Keratinocyte (primary cell): ENCODE measurements at places on chromosomes 4 and X.

- no peaks in the 10 kb centered on the region for H3K27me3 ChIP-seq
- H3K27ac ChIP-seq, result no peak overlapping the region
Measured at GRCh38 chr4:76758290-76758882, 139.6 kb downstream of the SOWAHB start.

GRCh38 chr4:140635606-140636005 lies 66.8 kb upstream of the UCP1 start:
- peaks cover 8% of the 10 kb centered on the region for H3K4me1 ChIP-seq
- H3K27ac ChIP-seq, result no peak overlapping the region
- no peaks in the 10 kb centered on the region for H3K27me3 ChIP-seq
- H3K36me3 ChIP-seq, result peaks cover 4% of the 10 kb centered on the region
- no peak overlapping the region for H3K4me3 ChIP-seq

DNA sequence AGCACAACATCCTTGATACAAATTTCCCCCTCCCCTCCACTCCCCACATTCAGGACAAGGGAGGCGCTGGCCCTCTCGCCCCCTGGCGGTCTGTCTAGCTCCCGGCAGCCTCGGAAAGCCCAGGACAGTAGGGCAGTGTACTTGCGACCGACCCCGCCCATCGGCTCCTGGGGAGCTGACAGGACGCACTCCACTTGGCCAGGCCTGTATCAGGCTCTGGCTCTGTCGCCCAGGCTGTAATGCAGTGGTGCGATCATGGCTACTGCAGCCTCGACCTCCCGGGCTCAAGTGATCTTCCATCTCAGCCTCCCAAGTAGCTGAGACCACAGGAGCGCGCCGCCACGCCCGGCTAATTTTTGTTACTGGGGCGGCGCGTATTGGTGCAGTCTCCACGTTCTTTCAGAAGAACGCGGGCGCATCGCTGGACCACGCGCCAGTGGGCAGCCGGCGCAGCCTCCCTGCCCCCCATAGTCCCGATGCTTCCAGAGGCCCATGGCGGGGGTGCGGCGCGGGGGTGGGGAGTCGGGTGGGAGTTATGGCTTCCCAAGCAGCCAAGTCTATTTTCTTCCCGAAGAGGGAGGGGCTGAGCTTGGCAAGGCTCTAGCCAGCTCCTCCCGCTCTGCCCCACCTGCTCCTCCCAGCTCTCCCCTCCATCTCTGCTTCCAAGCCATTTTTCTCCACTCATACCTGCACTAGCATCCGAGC lies 7.8 kb upstream of the AKAP14 start:
- DNase-seq, result no peak
- H3K4me1 ChIP-seq, result no peaks in the 10 kb centered on the region
- H3K27ac ChIP-seq, result no peak overlapping the region

DNA sequence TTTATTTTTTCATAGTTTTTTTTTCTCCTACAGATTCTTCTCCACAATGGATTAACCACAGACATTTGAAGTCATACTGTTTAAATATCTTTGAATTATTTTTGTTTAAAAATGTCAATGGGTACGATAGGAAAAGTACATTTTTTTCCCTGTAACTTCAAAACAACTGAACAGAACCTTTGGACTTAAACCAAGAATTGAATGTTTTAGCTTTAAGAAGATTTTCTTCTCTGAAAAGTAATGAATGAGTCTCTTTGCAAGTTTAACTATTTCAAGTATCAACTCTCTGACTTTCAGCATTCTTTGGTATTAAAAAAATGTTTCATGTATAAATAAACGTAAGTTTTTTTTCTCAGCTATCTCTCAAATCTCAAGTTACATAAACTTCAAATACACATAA lies 364.3 kb downstream of the FBXO8 start:
- H3K4me1 ChIP-seq, result no peaks in the 10 kb centered on the region
- no peak for DNase-seq
- no peaks in the 10 kb centered on the region for H3K36me3 ChIP-seq
- H3K27ac ChIP-seq, result no peak overlapping the region
